ENCODE measurements at places on chromosomes 16 and 17.

DNA sequence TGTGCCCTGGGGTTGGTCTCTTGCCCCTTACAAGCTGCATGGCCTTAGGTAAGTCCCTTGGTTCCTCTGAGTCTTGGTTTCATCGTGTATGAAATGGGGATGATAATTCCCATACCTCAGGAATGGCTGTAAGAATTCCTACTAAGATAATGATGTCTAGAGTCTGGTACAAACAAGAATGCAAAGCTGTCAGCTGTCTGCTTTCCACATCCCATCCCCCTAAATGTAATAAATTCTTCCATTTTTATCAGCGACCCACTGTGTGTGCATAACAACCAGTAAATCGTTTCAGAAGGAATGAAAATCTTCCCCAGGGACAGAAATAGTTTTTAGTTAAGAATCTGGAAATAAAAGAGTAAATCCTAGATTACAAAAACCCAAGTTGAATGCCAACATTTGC lies 95.4 kb downstream of the CPPED1 start:
- no peak for DNase-seq

- DNase-seq, result no peak
These were observed 40.1 kb upstream of the GSG1L start for GRCh38 chr16:28103516-28104170.

- DNase-seq, result no peak
These were observed 25.6 kb downstream of the NUP85 start for GRCh38 chr17:75231071-75231470.

GRCh38 chr16:23089111-23089510 lies 60.1 kb downstream of the USP31 start:
- no peak for DNase-seq

DNA sequence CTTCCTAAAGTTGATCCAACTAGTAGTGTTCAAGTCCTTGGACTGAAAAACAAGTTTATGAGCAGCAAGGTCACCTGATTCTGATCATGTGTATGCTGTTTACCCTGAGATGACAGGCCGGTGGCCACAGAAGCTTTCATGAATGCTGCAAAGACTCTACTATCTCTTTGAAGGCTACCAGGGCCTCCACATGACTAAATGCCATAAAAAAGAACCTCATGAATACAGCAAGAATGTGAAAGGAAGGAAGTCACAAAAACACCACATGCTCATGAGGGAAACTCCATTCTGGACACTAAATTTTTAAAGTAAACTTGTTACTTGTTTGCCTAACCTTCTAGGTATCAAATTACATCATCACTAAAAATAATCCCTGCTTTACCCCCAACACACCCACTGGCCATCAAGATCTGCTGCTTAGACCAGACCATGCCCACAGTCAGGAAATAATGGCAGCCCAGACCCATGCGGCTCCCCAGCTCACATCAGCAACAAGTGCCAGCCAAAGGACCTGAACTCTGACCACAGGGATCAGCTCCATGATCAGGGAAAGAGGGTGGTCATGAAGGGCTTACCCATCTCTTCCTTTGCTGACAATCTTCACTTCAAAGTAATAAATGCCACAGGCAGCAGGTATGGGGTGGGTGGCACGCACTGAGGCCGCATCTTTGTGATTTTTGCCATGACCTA lies 1.4 kb downstream of the RANBP10 start:
- no peak for DNase-seq

DNA sequence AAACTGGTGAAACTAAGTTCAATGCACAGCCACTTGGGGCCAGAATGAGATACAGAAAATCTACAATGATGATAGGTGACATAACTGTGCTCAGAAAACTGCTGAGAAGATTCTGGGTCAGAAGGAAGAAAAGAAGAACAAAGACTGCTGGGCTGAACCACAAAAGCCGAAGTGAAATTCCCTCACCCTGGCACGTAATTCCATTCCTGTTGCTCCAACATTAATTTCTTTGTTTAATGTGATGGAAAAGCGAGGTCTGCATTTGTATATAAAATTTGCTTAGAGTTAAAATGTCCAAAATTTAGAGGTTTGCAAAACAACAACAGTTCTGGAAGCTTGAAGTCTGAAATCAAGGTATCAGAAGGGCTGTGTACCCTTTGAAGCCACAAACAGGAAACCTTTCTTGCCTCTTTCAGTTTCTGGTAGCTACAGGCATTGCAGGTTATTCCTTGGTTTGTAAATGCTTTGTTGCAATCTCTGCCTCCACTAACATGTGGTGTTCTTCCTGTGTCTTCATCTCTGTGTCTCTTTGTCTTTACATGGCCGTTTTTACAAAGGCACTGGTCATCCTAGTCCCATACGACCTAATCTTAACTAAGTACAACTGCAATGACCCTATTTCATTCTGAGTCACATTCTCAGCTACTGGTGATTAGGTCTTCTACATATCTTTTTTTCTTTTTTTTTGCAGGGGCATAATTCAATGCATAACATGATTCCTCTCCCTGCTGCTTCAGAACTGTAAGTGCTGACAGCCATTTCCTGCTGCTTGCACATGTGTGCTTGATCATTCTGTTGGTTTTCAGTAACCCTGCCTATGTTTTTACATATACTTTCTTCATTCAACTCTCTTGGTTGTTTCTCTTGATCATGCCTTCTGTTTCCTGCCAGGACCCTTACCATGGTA lies 603.0 kb upstream of the CDH8 start:
- no peak for DNase-seq

GRCh38 chr17:57366558-57367351 lies 110.4 kb downstream of the MSI2 start:
- DNase-seq, result no peak

- DNase-seq, result no peak
These were observed 39.6 kb downstream of the HLF start for GRCh38 chr17:55304171-55304859.

GRCh38 chr16:78290395-78290794 lies 190.9 kb downstream of the WWOX start:
- no peak for DNase-seq

DNA sequence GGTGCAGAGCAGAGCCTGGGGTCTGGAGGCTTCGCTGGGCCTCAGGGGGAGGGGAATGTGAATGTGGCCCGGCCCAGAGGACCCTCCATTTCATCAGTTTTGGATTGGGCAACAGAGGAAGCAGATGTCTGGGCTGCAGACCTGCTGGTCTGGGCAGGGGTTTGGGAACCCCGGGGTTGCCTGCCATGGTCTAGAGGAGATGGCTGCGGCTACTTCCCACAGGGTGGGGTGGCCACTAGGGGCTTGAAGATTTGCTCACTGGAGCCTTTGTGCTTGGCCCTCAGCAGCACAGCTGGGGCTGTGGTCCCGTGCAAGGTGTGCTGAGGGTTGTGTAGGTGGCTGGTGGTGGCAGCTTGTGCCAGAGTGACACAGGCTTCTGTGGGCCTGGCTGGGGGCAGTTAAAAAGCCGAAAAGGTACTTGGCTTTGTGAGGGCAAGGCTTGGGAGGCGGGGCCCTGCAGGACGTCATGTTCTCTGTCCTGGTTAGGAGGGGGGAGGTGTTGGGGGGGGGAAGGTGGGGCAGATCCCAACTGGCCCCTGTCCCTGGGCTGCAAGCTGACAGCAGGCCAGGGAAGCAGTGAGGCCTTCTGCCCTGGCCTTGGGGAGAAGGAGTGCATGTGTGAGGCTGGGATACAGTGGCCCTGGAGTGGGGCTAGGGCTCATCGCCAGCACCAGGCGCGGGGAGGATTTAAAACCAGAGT lies 98.0 kb downstream of the KPNA2 start:
- DNase-seq, result no peak

- DNase-seq, result no peak
These were observed 11.0 kb upstream of the EEF2KMT start for GRCh38 chr16:5108505-5109158.

- DNase-seq, result no peak
These were observed 23.8 kb downstream of the ADCY7 start for GRCh38 chr16:50289950-50290764.

- no peak for DNase-seq
These were observed 50.1 kb upstream of the ZC3H18 start for GRCh38 chr16:88519938-88520653.

DNA sequence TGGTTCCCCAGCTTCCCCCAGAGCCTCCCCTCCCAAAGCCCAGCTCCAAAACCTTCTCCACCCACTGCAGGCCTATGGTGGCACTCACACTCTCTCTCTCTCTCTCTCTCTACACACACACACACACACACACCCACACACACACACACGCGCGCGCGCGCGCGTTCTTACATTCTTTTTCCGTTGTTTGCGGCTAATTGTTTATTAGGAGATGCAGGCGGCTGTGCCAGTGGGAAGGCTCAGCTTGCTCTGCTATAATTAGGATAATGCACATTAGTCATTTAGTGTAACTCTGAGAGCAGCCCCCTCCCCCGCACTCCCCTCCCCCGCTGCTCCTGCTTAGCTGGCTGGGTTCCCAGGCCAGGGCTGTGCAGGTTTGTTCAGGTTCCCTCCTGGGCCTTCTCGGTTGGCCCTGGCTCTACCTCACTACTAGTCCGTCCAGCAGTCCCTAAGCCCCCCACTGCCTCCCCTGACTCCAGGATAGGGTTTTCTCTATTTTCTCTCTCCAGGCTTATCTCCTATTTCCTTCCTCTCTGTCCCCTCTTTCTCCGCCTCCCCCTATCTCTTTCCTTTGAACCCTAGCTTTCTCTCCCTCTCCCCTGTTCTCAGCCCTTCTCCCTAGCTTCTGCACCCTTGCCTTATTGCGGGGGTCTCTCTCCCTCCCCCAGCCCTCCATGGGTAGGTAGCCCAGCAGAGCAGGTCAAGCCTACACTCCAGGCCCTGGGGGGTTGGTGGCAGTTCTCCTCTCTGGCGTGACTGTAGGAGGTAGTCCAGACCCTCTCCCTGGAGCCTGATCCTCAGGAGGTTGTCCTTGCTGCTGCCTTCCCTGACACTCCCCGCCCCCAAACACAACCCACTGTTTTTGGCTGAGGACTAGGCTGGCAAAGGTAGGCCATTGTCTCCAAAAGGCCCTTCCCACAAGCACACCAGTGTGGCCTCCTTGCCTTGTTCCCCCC lies 34.0 kb downstream of the TMEM132E start:
- DNase-seq, result no peak

DNA sequence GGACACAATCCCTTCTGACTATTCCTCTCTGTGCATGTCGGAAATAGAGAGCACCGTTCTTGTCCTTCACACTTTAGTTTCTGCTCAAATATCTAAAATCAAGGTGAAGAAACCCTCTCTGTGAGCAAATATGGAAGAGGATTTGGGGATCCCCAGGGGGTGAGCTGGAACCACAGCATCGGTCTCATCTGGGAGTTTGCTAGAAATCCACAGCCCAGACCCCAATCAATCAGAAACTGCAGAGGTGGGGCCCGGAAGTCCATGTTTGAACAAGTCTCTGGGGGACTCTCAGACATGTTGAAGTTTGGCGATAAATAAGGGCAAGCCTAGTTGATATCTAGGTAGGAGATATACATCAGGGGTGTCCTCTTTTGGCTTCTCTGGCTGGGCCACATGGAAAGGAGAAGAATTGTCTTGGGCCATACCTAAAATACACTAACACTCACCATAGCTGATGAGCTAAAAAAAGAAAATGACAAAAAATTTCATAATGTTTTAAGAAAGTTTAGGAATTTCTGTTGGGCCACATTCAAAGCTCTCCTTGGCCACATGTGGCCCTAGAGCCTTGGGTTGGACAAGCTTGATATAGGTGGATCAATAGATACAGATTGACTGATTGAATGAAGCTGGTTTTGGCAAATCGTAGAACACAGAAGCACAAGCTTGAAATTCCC lies 168.0 kb upstream of the FOXF1 start:
- DNase-seq, result no peak

DNA sequence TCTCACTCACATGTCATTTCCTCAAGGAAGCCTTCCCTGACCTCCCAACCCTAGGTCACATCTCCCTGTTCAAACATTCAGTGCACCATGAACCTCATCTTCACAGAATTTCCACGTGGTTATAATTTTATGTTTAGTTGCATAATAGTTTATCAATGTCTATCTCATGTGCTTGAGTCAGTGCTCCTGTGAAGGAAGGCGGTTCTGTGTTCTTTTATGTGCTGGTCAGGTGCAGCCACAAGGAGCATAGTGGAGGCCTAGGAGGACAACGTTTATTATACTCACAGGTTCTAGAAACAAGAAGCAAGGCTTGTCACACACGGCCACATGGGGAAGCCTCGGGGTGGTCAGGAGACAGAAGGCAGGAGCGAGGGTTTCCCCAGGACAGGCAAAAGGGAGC lies 34.5 kb upstream of the SCNN1B start:
- no peak for DNase-seq

DNA sequence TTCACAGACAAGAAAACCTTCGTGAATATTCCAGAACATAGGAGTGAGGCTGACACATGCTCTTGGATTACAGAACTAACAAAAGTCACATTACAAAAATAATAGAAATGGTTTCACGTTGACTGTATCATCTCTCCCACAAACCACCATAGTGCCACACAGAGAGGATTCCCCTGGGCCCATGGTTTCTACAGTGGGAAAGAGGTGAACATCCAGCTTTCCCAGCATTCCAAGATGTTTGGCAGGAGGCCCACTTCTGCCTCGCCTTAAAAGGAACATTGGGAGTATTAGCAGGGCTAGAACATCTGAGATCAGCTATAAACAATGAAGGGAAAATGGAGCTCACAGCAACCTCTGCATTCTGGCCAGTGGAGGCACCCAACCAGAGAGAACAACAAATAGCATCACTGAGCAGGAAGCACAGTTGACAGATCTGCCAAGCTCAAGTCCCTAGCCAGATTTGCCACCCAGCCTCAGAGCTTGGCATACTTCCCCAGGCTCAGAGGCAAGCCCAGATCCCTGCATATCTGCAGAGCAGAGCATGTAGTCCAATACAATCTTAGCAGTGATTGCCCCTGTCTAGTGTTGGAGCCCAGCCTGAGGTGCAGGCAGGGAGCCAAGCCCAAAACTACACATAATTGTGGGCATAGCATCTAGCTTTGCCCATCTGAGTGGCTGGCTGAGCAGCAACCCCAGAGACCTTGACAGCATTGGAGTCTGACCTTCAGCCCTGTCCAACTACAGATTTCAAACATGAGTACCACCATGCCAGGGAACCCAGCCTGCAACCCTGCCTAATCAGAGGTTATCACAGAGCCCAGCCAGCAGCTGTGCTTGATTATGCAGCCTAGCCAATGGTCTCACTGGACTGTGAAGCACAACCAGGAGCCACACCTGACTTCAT lies 260.4 kb downstream of the CEP112 start:
- DNase-seq, result no peak

DNA sequence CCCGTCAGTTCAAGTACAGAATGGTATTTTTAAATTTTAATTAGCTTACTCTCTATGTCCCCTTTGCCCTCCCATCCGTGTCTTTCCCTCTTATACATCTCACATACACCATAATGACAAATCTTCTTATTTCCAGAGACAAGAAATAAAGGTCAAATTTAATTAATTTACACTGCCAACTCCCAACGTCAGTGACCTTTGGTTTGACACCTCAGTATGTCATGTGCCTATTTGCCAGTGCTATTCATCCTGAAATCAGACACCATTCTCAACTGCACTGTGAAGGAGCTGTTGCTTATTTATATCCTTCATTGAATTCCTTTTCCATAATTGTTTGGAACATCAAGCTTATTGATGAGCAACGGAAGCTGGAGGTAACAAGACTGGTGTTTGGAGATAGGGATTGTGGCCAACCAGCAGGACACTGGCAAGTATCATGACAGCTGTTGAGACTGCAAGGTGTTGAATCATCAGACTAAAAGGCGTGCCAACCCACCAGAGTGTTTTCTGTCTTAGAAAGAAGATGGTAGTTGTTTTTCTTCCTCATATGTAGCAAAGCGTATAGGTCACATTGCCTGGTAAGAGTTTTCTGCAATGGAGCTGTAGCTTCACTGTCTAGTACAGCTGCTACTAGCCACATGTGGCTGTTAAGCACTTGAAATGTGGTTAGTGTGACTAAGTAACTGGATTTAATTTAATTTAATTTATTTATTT lies 12.5 kb downstream of the CALCOCO2 start:
- DNase-seq, result no peak
